ENCODE measurements at places on chromosomes 2 and 18.

GRCh38 chr2:223943135-223943534 is 2.0 kb downstream of the WDFY1 start:
- no peak for DNase-seq

GRCh38 chr18:58863539-58864145 is 1.0 kb upstream of the ZNF532 start:
- DNase-seq, result no peak

DNA sequence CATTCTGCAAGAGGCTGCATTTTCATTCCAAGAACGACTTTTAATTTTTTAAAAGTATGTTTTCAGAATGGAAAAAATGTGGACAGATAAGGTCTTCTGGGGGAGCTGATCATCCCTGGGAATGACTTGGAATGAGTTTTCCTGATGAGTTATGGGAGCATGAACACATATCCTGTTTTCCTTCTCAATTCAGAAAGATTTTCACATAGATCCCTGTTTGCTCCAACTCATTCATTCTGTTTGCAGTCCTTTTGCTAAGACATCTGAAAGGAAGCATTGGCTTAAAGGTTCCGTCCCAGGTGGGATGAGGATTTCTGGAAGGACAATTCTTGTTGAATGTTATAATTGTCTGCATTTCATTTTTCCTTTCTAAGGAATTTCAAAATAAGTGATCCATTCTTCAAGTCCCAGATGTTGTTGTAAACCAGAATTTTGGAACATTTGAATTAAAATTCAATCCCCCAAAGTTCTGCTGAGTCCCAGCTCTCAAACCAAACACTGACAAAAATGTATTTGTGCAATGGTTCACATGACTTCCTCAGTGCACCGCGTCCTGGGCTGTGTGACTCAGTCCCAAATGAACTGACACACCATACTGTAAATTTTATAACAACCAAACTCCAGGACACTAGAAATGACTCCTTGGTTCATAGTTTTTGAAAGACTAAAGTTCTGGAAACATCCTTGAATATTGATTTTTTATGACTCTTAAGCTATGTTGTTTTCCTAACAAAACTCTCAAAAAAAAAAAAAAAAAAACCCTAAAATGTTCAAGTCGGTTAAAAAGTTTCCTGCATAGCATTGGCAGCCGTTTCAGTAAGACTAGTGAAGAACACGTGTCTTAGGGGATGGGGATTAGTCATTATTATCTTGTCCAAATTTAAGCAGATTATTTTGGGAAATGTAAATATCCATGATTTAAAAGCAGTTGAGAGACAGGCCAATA is 281.8 kb upstream of the TCF4 start:
- no peak for DNase-seq

GRCh38 chr2:224392545-224392944 is 9.4 kb downstream of the FAM124B start:
- DNase-seq, result no peak

GRCh38 chr18:44687421-44687820 is 6.7 kb downstream of the SETBP1 start:
- no peak for DNase-seq

GRCh38 chr2:100038011-100038410 is 104.4 kb downstream of the AFF3 start:
- no peak for DNase-seq

Measured in SIG-M5 (cell line).